ENCODE measurements at places on chromosomes 16 and 17. TPM values are rescaled to one million over a fixed set of nuclear protein-coding genes. Genes with fewer than 3 reads are reported as not detected.

Gene NOB1
- total RNA-seq, result 43.6 TPM

Gene TLCD1
- 4.6 TPM for total RNA-seq

Gene CDRT15
- total RNA-seq, result not detected

Gene RCVRN
- not detected for total RNA-seq

Gene ABI3
- total RNA-seq, result not detected

Gene TNP2
- not detected for total RNA-seq

All from articular chondrocyte of knee joint (primary cell).